Stimulated activated naive CD4-positive, alpha-beta T cell treated with Interleukin-2 at 50 U/mL for 16 hours (primary cell): ENCODE measurements at places on chromosomes 4 and X.

DNA sequence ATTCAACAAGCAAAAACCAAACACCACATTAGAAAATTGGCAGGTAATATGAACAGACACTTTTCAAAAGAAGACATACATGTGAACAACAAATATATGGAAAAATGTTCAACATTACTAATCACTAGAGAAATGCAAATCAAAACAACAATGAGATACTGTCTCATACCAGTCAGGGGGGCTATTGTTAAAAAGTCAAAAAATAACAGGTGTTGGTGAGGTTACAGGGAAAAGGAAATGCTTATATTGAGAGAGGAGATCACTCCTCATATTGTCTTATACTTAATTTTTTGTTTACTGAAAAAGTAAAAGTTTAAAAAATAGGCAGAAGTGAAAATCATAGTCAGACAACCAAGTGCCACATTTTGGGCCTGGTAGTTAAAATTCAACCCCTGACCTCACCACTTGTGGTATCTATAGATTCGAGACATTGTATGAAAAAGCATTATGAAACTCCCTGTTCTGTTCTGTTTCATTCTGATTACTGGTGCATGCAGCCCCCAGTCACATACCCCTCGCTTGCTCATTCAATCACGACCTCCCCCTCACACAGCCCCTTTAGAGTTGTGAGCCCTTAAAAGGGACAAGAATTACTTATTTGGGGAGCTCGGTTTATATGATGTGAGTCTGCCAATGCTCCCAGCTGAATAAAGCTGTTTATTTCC lies 153.7 kb upstream of the FGF16 start:
- DNase-seq, result no peak

DNA sequence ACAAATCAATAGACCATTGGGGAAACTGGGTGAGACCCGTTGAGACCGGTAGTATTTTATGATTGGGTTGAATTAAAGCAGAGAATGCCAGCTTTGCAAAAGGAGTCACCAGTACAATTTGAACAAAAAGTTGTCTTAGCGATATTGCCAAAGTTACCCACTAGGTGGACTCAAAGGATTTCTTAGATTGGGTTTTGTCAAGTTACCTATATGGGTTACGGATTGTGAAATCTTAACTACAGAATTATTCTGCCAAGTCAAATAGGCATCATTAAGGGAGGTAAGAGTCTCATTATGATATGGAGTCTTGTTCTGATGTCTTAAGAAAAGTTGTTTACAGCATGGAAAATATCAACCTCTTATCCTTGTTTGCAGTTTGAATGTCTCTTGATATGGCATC lies 15.0 kb upstream of the CT47A1 start:
- no peak for DNase-seq

DNA sequence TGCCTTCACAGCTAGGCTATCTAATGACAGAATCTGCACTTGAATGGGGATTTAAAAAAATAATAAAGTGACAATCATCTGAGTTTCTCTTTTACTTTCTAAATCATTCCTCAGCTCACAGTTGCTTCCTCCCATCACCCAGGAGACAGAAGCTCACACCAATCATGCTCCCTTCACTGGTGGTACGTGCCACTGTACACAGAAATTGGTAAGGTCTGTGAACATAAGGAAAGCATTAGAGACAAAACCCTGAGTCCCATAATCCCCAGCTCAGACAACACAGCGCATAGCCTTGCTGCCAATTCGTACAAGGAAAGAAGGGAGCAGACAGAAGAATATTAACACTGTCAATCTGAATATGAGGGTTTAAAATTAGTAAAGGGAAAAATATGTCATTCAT lies 133.1 kb downstream of the IDS start:
- no peak for DNase-seq

DNA sequence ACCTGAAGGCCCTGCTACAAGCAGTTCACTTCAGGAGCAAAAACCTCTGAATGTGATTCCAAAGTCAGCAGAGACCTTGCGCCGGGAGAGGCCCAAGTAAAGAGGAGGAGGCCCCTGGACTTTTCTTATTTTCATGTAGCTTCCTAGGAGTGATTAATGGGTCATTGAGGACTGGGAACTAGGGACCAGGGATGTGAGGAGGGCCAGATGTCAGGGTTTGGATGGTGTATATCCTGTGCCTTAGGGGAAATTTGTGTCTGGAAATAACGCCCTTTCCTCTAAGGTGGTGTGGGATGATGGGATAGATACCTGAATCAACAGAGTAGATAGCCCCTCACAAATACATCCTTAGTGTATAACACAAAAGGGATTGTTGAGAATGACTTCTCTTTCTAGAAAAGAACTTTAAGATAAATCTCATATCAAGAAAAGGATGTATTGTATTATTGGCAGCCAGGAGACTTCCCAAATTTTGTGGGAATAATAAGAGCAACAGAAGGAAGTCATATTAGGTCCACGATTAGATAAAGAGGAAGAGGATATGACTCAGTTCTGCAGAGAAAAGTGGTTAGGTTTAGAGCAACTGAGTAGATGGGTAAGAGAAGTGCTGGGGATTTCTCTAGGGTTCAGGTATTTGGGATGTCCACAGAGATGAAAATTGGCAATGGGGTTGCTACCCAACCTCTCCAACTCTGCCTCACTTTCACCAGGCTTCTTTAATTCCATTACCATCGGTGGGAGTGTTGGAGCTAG lies 1.1 kb downstream of the ITGB1BP2 start:
- DNase-seq, result no peak

DNA sequence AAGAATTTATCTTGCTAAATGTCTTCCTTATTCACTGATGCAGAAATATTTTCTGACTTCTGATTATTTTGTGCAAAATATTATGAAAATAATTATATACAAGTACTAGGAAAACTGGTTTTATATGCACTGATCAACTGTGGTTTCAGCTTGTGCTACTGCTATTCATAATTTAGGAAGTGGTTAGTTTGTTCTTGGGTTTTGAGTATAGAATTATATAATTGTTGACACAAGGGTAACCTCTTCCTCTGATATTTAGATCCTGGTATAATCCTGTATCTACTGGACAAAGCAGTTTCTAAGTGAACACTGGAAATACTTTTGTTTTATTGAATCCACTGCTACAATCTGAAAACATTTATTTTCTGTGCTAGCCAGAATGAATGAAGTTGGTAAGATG lies 182.8 kb downstream of the PDGFC start:
- DNase-seq, result no peak

DNA sequence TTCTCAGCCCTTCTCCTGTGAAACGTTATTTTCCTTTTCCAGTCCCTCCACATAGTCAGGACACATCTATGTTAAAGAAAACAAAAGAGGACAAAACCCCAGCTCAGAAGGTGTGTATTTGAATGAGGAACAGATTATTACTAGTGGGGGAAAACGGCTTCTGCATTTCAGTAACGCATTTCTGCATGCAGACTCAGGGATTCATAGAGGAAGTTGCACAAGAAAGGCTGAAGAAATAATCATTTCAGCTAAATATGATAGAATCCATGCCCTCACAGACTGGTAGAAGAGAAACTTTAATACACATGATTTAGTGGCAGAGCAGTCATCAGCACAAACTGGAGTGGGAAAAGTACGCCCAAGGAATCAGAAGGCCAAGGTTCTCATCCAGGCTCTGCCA lies 270.8 kb upstream of the FGF13 start:
- DNase-seq, result no peak

GRCh38 chrX:11381464-11381863 lies 88.3 kb downstream of the AMELX start:
- DNase-seq, result no peak

- DNase-seq, result no peak
Measured at GRCh38 chr4:2882341-2882740, 38.7 kb downstream of the ADD1 start.

GRCh38 chrX:107445146-107445545 lies 4.3 kb upstream of the FRMPD3 start:
- no peak for DNase-seq

DNA sequence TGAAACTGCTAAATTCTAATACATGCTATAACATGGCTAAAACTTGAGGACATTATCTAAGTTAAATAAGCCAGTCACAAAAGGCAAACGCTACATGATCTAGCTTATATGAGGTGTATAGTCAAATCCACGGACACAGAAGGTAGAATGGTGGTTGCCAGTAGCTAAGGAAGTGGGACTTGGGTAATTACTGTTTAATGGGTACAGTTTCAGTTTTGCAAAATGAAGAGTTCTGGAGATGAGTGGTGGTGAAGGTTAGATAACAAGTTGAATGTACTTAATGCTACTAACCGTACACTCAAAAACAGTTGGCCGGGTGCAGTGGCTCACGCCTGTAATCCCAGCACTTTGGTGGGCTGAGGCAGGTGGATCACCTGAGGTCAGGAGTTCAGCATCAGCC lies 644.5 kb upstream of the DIPK2B start:
- DNase-seq, result no peak

DNA sequence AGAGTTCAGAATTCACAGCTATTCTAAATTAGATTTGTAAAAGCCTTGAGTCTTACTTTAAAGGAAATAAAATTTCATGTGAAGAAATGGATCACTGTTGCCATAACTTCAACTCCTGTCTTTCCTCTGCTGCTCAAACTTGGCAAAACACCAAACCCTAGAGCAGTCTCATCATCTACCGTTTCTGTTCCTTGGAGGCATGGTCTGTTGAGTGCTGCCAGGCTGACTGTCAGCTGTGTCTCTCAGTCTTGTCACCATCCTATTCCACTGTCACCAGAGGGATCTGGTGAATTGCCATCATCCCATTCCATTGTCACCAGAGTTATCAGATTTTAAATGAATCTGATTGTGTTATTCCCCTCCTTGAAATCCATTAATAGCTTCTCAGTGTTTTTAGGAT lies 55.6 kb downstream of the STIM2 start:
- DNase-seq, result no peak

GRCh38 chrX:142978130-142978684 lies 47.5 kb upstream of the SPANXN4 start:
- no peak for DNase-seq
